ENCODE measurements at places on chromosomes 3 and 15.

- DNase-seq, result no peak
Observed at GRCh38 chr15:50798684-50799083, 33.2 kb upstream of the SPPL2A start.

DNA sequence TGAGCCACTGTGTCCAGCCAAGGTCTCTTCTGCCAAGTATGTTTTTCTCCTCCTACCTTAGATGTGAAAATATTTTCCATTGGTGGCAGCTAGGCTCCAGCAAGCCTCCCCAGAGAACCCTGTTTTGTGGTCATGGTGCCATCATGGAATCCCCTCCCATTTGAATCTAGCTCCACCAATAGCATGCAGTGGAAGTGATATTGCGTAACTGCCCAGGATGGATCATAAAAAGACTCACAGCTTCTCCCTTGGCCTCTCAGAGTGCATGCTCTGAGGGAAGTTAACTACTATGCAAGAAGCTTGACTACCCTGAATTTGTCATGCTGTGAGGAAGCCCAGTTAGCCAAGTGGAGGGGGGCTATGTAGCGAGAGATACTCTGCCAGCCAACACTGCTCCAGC lies 27.5 kb downstream of the CRYGS start:
- no peak for DNase-seq

DNA sequence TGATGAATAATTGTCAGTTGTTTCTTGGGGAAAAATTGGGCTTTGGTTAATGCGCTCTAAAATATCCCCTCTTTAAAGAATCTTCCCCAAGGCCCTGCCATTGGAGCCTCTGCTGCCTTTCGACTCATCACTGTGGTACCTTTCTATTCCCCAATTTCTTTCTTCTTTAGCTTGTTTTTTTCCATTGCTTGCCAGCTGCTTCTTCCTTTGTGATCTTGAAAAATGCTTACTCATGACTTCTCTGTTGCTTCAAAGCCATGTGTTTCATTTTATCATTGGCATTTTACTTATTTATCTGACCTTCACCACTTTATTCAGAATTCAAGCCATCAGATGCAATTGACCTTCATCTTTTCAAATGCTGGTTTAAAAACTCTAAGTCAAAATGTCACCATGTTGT lies 84.4 kb downstream of the SV2B start:
- no peak for DNase-seq

GRCh38 chr3:23810343-23811184 lies 4.8 kb downstream of the UBE2E1 start:
- no peak for DNase-seq

- peak; percentile 6 for DNase-seq
Observed at GRCh38 chr3:124168271-124168670, 176.3 kb upstream of the ROPN1 start.

GRCh38 chr3:106007512-106007911 lies 138.7 kb upstream of the CBLB start:
- DNase-seq, result no peak

All from fibroblast of pulmonary artery (primary cell).